ENCODE measurements at places on chromosomes 11 and 22. TPM values are rescaled to one million over a fixed set of nuclear protein-coding genes. Genes with fewer than 3 reads are reported as not detected.

OR51B6 gene
- total RNA-seq = not detected

GRAP2 gene
- 40.6 TPM for total RNA-seq

HBB gene
- total RNA-seq = not detected

THRSP gene
- total RNA-seq = not detected

KRTAP5-10 gene
- not detected for total RNA-seq

BANF1 gene
- total RNA-seq = 233 TPM

MRPL16 gene
- total RNA-seq = 77.9 TPM

SCGB1D2 gene
- not detected for total RNA-seq
